ENCODE measurements at places on chromosomes 12 and 14.
A peak's percentile ranks its signal among the peaks of the same experiment; 100 is the strongest.

- DNase-seq = no peak
Measured at GRCh38 chr14:70838076-70838475, 28.8 kb upstream of the MAP3K9 start.

- no peak for DNase-seq
Measured at GRCh38 chr14:74195623-74196022, 43.6 kb upstream of the VSX2 start.

DNA sequence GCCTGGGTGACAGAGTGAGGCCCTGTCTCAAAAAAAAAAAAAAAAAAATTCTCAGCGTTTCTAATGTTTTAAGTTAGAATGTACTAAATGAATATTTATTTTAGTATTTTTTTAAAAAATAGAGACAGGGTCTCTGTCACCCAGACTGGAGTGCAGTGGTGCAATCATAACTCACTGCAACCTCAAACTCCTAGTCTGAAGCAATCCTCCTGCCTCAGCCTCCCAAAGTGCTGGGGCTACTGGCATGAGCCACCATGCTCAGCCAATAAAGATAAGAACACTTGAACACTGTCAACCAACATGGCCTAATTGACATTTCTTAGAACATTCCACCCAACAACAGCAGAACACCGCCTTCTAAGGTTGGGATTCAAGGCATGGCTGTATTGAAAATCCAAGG is 5.1 kb upstream of the DYNC1H1 start:
- DNase-seq = no peak

- peak; percentile 15 for DNase-seq
Measured at GRCh38 chr12:49789992-49790391, 38.2 kb downstream of the NCKAP5L start.

GRCh38 chr12:85385406-85385805 is 105.4 kb downstream of the ALX1 start:
- no peak for DNase-seq

Data from M059J (cell line).